Activated CD4-positive, alpha-beta memory T cell treated with anti-CD3 and anti-CD28 coated beads for 36 hours (primary cell): ENCODE measurements at places on chromosomes 1 and 21.

DNA sequence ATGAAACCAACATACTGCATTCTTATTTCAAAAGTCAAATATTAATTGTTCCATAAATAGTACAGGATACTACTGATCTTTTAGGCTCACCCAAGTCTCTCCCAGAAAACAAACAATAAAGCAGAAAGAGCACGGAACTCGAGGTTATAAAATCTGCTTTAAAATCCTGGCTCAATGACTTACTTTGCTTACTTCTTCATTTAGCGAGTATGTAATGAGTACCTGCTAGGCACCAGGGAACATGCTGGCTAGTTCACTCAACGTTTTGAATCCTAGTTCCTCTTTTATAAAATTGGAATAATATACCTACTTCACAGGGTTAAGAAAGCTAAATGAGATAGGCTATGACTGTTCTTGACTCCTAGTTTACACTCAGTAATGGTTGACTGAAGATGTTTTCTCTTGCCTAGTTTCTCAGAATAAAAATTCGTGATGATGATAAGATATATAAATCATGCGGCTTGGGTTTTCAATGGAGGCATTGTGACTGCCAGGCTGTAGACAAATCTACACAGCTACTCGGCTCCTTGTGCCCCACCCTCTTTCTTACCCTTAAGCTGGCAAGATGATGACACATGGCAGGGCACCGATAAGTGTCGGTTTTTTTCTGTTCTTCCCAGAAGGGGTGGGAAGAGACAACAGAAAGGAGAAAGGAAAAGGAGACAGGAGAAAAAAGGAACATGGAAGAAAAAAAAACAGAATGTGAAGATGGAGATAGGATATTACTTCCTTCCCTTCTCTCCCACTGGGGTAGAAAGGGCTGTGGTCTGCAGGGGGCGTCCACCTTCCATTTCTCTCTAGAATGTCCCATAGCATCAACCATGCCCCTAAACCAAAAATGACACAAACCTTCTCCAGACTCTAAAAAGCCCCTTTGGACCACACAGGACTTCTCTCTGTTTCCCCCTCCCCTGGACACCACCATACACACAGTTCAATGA, 507.1 kb downstream of the SMYD3 start:
- DNase-seq: no peak

DNA sequence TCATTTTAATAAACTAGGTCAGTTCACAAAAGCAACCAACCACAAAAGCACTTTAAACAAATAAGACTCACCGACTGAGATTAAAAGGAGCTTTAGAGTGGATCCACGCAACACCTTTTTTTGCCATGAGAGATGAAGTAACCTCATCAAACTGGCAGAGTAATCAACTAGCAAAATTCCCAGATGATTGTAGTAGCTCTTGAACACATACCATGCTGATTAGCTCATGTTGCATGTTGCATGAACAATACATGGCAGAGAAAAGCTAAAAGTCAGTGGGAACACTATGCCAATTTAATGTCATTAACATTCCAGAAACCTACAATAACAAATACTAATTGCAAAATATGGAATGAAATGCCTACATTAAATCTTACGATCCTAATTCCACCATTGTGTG, 4.1 kb downstream of the WARS2 start:
- no peak for DNase-seq

GRCh38 chr1:68276448-68276847, 44.1 kb upstream of the WLS start:
- DNase-seq: no peak

DNA sequence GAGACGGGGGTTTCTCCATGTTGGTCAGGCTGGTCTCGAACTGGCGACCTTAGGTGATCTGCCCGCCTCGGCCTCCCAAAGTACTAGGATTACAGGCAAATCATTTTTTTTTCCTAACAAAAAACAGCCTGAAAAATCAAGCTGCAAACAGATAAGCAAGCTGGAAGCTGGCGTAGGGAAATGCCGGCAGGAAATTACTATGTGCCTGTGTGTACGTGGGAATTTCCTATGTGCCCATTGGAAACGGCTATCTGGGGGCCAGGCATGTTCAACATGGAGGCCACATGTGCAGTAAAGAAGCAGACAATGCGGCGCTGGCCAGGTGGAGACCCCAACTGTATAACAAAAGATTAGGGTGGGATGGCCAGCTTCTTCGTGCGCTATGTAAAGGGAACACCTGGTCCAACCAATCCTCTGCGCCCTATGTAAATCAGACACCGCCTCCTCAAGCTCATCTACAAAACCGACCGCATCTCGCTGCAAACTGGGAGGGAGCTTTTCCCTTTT, 9.1 kb upstream of the AADACL4 start:
- no peak for DNase-seq

DNA sequence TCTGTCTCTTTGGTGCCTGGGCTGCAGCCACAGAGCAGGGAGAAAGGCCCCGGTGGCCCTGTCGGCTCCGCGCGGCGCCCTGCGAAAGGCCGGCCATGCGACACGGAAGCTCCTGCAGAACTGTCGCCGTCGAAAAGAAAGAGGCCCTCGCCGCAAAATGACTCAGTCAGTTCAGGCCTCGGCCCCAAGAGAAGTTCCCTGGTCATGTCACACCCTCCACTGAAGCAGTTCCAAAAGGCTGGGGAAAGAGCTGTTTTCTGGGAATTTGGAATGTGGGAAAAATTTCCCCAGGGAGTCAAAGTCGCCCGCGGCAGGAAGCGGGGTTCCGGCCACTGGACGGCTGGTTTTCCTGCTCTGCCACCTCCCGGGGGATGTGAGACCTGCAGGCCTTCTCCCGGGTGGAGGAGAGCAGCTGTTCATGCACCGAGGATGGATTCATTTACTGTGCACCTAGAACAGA, 115.8 kb upstream of the ZNF678 start:
- no peak for DNase-seq

DNA sequence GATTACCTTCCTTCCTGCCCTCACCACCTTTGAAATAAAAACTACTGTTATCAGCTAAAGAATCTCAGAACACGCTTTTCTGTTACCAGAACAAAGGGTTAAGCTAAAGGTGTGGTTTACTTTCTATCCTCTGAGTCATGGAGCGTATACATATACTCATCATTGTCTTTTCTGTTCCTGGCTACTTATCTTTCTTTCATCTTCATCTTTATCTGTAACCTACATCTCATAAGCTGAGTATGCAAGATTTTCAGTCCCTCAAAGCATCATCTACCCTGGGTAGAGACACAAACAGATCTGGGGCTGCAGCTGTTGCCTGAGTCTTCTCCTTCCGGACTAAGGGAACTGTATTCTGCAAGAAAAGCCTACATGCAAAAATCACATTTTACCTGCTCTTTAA, 75.6 kb downstream of the LMO4 start:
- peak; percentile 44 for DNase-seq

DNA sequence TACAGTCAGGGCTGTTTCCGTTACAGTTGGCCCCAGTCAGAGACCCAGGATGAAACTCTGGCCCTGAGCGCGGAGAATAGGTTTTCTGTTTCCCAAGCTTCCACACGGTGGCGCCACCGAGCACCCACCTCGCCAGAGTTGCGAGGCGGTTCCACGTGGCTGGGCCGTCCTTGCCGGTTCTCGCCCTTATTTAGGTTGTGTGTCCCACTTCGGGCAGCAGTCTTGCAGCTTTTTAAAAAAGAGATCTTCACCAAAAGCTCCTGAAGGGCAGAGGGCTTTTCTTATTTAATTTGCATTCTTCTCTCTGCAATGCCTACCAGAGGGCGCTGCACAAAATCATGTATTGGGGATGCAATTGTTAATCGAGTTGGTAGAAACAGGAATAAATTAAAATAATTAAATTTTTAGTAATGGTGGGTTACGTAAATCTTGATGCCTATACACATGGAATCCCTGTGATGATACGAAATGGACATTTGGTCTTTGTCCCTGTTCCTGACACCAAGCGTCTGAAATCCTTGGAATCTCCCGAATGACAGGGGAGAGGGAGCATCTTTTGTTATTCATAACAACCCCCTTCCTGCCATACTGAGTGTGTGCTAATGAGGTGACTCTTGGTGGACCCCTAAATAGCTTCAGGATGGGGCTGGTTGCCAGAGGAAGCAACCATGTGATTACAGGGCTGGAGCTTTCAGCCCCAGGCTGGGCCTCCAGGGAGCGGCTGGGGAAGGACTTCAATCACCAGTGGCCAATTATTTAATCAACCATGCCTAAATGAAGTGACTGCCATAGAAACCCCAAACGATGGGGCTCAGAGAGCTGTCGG, 5.6 kb upstream of the S100A7 start:
- DNase-seq: peak; percentile 77

DNA sequence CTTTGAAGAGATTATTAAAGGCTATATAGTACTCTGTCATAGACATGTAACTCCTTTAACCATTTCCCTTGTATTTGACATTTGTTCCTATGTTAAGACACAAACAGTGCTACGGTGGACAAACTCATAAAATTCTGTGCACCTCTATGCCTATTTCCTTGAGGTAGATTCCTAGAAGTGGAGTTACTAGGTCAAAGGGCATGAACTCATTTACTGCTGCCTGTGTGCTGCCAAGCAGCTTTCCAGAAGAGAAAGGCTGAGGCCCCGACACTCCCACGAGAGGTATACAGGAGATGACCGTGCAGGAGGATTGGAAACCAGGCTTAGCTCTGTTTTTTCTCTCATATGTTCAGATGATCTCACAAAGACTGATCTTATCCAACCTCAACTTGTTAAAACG, 34.4 kb upstream of the TENT5C start:
- DNase-seq: no peak

- DNase-seq: no peak
These were observed 135.5 kb downstream of the TGFB2 start for GRCh38 chr1:218480588-218481099.

DNA sequence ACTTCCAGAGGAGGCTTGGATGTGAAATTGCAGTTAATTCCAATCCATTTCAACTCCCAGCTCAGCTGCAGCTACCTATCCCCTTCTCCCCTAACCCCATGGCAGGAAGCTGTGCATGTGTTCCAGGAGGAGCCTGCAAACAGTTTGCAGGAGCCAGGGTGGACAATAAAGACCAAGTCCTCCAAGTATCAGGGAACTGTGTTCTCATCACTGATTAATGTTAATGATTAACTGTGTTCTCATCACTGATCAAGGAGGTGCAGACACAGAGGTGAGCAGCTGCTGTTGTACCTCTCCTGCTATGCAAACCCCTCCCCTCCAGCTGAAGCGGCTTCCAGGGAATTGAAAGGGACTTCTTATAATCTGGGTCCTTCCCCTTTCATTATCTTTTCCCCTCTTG, 19.2 kb downstream of the CLDN19 start:
- DNase-seq: no peak

DNA sequence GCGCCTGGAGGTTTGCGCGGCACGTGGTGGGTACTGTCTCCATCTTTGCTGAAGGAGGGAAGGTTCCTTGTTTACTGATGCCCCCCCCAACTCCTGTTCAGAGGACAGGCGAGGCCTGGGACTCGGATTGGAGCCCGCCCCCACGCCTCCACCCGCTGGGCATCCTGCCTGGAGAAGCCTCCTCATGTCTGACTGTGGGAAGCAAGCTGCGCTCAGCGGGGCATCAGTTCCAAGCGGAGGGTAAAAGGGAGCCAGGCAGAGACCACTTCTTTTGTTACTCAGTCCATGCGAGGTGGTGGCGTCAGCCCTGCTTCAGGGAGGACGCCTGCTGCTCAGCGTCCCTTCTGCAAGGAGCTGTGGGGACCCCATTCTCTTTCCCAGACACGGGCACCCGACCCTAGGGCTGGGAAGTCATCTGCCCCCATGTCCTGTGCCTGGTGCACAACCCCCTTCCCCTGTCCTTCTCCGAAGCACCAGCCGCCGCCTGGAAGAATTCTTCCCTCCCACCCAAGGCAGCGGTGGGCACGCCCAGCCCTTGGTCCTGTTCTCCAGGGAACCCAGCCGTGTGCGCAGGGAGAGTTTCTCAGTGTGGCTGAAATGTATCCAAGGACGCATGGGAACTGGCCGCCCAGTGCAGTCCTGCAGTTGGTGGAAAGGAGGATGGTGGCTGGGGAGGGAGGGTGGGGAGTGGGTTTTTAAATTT, 414.0 kb downstream of the CAMTA1 start:
- DNase-seq: no peak

- no peak for DNase-seq
These were observed 33.5 kb downstream of the CAPN8 start for GRCh38 chr1:223631956-223632355.

DNA sequence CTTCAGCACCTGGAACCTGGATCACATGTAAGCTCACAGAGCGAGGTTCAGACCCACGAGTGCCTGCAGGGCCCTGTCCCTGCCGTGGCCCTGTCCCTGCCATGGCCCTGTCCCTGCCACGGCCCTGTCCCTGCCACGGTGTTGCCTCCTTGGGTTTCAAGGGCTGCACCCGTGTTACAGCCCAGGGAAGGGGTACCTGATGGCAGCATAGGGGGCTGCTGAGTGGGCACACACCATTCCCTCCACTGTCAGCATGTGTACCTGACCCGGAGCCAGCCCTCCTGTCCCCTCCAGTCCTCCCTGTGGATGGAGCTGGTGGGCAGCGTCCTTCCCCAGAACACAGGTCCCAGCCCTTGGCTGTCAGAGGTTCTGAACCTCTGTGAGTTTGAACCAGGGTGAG, 15.3 kb downstream of the DFFB start:
- no peak for DNase-seq

DNA sequence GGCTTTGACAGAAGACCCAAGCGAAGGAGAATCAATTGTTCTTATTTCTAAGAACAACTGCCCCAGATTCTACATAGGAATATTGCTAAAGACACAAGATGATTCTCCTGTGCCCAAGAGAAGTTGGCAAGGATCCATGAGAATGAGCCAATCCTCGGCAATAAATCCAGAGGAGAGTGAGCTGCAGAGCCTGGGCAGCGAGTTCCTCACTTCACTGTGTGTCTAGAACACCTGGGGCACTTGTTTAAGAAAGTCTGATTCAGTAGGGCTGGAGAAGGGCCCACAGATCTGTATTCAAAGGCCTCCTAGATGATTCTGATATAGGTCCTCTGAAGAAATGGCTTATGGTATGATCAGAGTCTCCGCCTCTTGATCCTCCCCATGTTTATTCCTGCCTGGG, 31.8 kb downstream of the GADD45A start:
- no peak for DNase-seq

DNA sequence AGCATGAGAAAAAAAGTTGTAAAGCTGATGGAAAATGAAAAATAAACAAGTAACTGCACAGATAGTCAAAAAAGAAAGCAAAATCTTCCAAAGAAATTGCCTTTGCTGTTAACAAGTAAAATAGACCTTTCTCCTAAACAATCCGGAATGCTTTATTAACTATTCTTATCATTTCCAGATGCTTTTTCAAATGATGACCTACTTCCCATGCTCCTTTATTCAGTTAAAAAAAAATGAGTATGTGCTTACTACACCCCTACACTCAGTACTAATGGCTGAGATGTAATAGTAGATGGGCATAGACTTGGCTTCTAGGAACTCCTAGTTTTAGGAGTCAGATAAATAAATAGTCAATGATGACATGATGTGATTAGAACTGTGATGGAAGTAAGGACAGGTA, 108.5 kb downstream of the NIBAN1 start:
- no peak for DNase-seq

GRCh38 chr1:100397681-100398080, 45.4 kb downstream of the CDC14A start:
- DNase-seq: no peak

GRCh38 chr21:39088031-39088370, 95.2 kb downstream of the PSMG1 start:
- no peak for DNase-seq
